ENCODE measurements at places on chromosomes 7 and 10. TPM values are rescaled to one million over a fixed set of nuclear protein-coding genes. Genes with fewer than 3 reads are reported as not detected.

GIMAP4 gene
- polyA plus RNA-seq = 0.24 TPM

GALNT17 gene
- not detected for polyA plus RNA-seq

ANTXRL gene
- polyA plus RNA-seq = not detected

LEP gene
- not detected for polyA plus RNA-seq

GRCh38 chr7:2175091-2175490 is 57.7 kb downstream of the MAD1L1 start:
- DNase-seq = no peak

DNA sequence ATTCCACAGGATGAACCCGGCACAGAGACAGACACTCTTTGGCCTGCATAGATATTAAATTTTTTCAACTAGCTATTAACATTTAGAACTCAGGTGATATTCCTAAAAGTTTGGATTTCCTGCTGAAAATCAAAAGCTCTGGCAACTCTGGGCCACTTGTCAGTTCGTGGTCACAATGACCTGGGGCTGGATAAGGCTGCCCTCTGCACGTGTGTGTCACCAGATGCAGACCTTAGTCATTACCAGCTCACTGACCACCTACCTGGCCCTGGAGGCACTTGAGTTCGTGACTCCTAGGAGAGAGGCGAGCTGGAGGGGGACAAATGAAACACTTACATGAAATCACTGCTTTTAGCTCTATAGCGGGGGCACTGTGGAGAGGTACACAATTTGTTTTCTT is 126.5 kb downstream of the HIPK2 start:
- no peak for DNase-seq

GRCh38 chr7:103772171-103772773 is 217.2 kb downstream of the RELN start:
- no peak for DNase-seq

- no peak for DNase-seq
Measured at GRCh38 chr7:100370303-100370702, 3.0 kb upstream of the PILRA start.

GRCh38 chr7:142351145-142351544 is 93.3 kb upstream of the PRSS58 start:
- DNase-seq = no peak

- DNase-seq = no peak
Measured at GRCh38 chr7:8435590-8436545, 2.5 kb downstream of the NXPH1 start.

- no peak for DNase-seq
Measured at GRCh38 chr10:51073453-51074237, 642 bp upstream of the PRKG1 start.

DNA sequence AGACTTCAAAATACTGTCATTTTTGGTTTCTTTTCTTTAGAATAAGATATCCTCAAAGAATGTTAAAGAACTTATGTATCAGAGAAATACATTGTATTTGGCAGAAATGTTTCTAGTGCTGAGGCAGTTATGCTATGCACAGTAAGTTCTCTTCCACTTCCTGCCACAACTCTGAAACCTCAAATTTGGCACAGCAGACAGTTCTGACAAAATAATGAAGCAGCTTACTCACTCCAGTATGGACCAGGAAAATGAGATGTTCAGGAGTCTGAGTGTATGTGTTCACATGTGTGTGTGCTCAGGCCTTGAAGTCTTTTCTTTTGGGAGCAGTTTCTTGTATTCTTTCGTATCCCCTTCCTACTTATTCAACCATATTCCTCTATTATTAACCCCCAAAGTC is 197.0 kb upstream of the AGK start:
- no peak for DNase-seq

All from GM12878 (cell line).